ENCODE measurements at places on chromosomes 7 and 10.

- no peak for DNase-seq
Measured at GRCh38 chr10:118809357-118810220, 54.8 kb upstream of the CACUL1 start.

- DNase-seq: no peak
Measured at GRCh38 chr10:49294731-49295130, 4.2 kb upstream of the C10orf71 start.

DNA sequence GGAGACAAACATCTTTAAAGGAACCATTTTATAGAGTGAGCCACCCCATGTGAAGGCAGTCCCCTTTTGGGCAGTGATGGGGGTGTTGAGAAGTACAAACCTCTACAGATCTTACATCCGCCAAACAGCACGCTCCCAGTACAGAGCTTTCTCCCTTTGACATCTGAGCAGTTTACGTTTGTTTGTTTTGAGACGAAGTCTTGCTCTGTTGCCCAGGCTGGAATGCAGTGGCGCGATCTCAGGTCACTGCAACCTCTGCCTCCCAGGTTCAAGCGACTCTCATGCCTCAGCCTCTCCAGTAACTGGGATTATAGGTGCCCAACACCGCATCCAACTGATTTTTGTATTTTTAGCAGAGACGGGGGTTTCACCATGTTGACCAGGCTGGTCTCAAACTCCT lies 128.9 kb downstream of the CCDC3 start:
- DNase-seq: no peak

- no peak for DNase-seq
Measured at GRCh38 chr10:95784279-95784913, 28.4 kb downstream of the ENTPD1 start.

- no peak for DNase-seq
Measured at GRCh38 chr7:45918556-45918955, 2.5 kb downstream of the IGFBP3 start.

GRCh38 chr7:149862156-149862555 lies 11.6 kb upstream of the ATP6V0E2 start:
- DNase-seq: no peak

DNA sequence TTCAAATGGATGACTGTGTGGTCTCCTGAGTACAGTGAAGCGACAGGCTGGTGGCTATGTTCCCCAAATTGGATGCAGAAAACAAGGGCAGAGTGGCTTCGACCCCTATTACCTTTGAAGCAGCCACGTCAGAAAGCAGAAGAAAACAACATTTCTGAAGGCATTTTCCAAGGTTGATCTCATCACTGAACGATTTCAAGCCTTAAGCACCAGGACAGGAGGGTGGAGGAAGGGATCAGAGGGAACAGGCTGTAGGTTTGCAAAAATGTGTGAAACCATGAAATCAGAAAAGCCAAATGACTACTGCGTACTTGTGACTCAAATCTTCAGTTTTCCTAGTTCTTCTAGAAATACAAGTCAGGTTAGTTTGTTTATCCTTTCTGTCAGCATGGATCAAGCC lies 181.0 kb upstream of the TMEM106B start:
- no peak for DNase-seq

- no peak for DNase-seq
Measured at GRCh38 chr10:31340343-31340742, 21.3 kb downstream of the ZEB1 start.

DNA sequence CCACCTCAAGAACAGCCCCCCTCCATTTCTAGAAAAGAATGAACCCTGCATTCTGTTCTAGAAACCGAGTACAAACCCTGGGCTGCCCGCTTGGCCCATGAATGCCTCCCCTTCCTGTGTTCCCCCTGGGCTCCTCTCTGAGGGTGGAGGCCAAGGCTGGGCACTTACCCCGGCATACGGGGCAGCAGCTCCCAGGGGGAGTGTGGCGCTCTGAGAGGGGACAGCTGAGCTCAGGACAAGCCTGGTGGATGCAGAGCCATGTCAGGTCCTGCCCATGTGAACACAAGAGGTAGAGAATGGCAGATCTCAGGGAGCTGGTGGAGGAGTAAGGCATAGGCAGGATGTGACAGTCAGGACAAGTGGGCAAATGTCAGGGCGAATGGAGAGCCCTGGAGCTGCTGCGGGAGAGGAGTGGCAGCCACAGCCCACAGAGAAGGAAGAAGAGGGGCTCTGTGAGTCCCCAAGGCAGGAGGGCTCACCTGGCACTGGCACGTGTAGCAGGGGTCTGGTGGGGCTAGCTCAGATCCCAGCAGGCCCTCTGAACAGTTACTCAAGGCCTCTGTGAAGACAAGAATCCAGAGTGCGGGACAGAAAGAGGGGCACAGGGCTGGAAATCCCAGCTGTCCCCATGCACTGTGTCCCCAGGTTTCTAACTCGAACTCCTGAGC lies 18.9 kb downstream of the ATP6V1F start:
- DNase-seq: no peak

- DNase-seq: no peak
Measured at GRCh38 chr10:6351495-6351894, 148.8 kb downstream of the PFKFB3 start.

DNA sequence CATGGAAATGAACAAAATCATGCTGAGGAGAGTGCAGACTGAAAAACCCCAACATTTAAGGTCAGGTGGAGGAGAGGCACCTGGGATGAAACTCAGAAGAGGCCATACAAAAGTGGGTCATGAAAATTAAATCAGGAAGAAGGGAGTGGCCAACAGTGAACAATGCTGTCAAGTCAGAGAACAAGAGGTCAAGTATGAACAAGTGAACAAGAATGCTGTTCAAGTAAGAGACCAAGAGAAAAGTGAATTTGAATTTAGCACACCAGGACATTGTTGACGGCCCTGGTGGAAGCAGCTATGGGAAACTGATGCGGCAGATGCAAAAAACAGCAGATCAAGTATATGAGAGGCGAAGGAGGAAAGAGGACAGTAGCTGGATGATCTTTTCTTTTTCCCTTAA lies 7.9 kb downstream of the CEP41 start:
- DNase-seq: no peak

- no peak for DNase-seq
Measured at GRCh38 chr7:122467661-122468449, 163.3 kb upstream of the FEZF1 start.

DNA sequence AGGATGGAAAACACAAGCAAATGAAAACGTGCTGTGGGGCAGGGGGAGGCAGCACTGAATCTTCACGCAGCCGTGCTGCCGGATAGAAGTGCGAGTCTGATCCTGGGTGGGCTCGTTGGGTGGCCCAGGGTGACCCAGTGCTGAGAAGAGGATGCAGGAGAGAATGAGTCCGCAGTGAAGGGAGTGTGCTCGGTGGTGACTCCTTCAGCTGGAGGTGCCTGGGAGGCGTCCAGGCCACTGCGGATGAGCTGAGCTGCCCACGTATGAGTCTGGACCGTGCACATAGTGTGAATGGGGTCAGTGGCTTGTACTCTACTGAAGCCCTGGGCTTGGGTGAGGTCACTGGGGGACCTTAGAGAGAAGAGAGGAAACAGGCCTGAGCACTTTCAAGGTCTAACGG lies 190.0 kb upstream of the MGMT start:
- no peak for DNase-seq

Measured in GM04503 (cell line).